Activated CD4-positive, alpha-beta T cell treated with anti-CD3 and anti-CD28 coated beads for 4 hours (primary cell): ENCODE measurements at places on chromosomes 11 and 22.

DNA sequence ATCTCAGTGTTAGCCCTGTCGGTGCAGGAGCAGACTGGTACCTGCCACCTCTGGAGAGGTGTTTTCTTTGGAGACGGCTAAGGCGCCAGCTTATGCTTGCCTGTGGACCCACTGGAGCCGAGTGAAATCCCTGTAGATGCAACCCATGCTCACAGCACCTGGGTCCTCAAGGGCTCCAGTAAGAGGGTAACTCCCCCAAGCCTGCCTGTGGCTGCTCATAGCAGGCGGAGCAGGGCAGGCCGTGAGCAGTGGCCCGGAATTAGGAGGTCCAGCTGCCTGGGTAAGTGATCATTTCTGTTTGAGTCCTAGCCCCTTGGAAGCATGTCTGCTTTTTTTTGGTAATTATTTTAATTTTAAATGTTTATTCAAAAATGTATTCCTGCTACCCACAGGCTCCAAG lies 43.8 kb downstream of the NAT10 start:
- DNase-seq, result no peak

- no peak for DNase-seq
These were observed 844.3 kb upstream of the TENM4 start for GRCh38 chr11:80284946-80285785.

GRCh38 chr22:36253523-36254490 lies 874 bp downstream of the APOL1 start:
- DNase-seq, result peak; percentile 61

GRCh38 chr22:27913162-27913741 lies 5.8 kb downstream of the PITPNB start:
- DNase-seq, result no peak

- DNase-seq, result no peak
These were observed 679 bp upstream of the DPP3 start for GRCh38 chr11:66479394-66480116.

GRCh38 chr22:30198152-30198825 lies 48.3 kb downstream of the LIF start:
- no peak for DNase-seq

- DNase-seq, result no peak
These were observed 31.5 kb downstream of the CD44 start for GRCh38 chr11:35170503-35170902.

- DNase-seq, result no peak
These were observed 62.5 kb downstream of the FAM76B start for GRCh38 chr11:95727111-95727510.

GRCh38 chr11:73907191-73907590 lies 30.4 kb downstream of the PAAF1 start:
- no peak for DNase-seq

DNA sequence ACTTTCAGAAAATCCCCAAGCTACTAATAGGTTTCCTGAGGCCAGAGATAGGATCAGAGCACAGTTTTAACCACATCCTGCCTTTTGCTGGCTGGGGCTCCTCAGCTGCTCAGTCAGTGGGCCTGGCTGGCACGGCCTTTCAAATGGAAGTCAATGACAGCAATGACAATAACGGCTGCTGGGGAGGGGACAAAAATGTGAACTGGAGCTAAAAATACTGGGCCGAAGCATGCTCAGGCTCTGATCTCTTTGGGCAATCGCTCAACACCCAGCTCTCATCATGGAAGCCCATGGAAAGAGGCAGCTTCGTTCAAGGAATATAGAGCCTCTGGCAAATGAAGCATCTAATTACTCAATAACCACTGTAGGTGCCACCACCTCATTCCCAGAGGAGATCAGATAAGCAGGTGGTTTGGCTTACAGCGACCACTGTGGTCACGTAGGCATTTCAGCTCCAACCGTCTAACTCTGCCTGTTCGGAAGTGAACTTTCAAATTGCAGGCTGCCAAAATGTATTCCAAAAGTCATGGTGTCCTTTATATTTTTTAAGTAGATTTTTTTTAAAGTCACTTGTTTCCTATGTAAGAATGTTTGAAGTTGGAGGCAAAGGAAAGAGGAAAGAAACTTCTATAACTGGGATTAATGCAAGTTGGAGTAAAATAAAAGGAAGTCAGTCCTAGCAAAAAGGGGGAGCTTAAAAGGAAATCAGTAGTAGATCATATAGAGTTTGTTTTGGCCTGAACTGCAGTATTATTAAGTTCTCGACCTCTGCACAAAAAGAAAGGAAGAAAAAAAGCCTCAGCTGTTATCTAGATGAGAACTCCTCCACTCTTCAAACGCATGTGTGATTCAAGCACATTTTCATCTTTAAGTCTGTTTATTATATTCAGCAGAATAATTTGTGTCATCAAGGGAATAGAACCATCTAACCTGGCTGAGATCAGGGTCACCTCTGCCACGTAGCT lies 14.1 kb downstream of the WT1 start:
- DNase-seq, result no peak

- no peak for DNase-seq
These were observed 26.3 kb downstream of the SPA17 start for GRCh38 chr11:124700028-124700427.

DNA sequence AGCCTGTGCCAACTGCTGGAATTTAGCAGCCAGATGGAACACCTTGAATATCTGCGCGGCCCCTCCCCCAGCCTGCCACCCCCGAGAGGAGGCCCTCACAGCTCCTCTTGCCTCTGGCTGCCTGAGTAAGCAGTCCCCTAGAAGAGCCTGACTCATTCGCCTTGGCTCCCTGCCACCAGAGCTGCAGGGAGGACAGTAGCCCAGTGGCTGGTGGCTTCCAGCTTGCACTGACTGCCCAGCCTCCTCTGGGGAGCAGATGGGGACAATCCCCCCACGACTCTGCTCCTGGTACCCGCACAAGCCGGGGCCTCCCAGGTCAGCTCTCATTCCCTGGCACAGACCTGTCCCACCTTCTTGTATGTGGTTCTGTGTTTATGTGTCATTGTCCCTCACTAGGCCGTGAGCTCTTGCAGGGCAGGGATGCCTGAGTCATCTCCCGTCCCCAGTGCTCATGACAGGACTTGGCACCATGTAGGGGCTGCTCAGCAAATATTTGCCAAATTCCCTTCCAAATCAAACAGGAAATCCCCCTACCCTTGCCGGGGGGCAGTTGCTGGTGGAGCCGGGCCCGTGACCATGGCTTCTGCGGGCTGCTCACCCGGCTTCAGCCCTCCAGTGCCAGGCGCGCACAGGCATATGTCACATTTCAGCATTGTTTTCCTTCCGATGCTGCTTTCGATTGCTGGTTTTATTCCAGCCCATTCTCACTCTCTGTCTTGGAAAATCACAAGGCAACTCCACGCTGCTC lies 43.6 kb downstream of the CACNG2 start:
- peak; percentile 4 for DNase-seq
